Daoy (cell line): ENCODE measurements at places on chromosomes 3 and 15.

GRCh38 chr3:176951586-176952292 is 245.5 kb downstream of the TBL1XR1 start:
- DNase-seq, result no peak

DNA sequence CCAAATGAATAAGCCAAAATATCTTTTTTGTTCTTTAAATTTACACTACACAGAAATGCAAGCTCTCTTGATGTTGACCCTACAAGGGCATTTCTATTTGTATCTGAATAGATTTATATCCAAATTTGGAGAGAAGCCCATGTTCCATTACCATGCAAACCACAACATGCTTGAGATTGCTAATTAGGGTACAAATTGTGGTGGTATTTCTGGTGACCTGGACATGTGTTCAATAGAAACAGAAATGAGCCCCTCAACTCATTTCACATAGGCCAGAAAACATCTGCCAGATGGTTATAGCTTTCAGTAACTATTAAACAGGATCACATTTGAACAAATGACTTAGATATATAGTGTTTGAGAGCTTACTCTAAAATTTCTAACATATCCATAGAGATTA is 23.5 kb upstream of the PLSCR5 start:
- DNase-seq, result no peak

DNA sequence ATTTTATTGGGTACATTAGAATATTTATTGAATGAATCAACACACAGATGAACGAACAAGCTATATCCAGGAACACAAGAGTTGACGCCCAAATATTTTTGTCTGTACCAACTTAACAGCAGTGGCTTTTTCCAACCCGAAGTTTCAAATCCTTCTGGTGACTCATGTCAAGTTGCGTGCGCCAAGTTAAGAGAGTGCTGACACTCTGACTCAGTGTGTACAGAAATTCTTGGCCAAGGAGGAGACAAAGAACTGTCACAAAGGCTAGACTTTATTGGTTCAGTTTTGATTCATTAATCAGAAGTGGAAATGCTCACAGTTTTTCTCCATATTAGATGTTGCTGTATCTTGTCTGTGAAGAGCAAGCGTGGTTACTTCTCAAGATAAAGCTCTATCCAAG is 59.6 kb upstream of the TSC22D2 start:
- DNase-seq, result peak; percentile 84

- DNase-seq, result peak; percentile 88
These were observed 34.0 kb downstream of the LYZL4 start for GRCh38 chr3:42376344-42376798.

GRCh38 chr15:72920551-72920950 is 131.7 kb upstream of the NEO1 start:
- DNase-seq, result no peak

GRCh38 chr15:37872661-37873060 is 61.8 kb upstream of the TMCO5A start:
- DNase-seq, result no peak

GRCh38 chr3:3127432-3128010 is 781 bp downstream of the TRNT1 start:
- peak; percentile 9 for DNase-seq
